ENCODE measurements at places on chromosomes 13 and 19.

DNA sequence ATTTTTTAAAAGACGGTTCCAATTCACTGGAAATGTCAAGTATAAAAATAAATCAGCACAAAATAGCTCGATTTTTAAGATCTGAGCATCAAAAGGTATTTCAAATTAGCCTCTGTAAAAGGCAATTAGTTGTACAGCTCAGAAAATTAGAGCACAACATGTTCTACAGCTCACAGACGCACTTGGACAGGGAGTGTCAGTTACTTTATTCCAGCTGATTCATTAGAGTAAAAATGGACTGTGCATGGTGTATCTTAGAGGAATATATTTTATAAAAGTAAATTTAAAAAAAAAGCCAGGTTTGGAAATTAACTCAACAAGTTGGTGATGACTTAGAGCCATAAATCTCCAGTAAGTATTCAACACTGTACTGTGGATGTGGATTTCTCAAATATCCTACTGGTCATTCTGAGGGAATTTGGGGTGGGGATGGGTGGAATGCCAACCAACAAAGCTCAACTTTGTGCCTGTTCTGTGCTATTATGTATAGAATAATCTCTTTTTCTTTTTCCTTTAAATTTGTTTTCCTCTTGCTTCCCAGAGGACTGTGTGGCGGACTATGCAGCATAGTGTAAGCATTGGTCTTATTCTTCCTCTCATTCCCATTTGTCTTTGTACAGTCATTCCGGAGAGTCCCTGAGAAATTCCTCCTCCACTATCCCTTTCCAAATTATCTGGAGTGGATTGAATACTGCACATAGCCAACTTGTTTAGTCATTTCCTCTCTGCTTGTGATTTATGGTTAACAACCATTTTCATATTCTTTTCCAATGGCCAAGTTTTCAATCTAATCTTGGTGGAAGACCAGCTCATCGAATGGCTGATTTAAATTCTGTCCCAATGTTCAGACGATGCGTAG lies 169.3 kb downstream of the DCT start:
- no peak for DNase-seq

GRCh38 chr19:7856109-7856591 lies 18.0 kb downstream of the PRR36 start:
- no peak for DNase-seq

- DNase-seq: no peak
These were observed 535 bp downstream of the BSG start for GRCh38 chr19:572743-573518.

- no peak for DNase-seq
These were observed 691.6 kb downstream of the DIAPH3 start for GRCh38 chr13:59472134-59472533.

- DNase-seq: peak; percentile 1
These were observed 23.4 kb downstream of the IPO5 start for GRCh38 chr13:97976610-97977521.

DNA sequence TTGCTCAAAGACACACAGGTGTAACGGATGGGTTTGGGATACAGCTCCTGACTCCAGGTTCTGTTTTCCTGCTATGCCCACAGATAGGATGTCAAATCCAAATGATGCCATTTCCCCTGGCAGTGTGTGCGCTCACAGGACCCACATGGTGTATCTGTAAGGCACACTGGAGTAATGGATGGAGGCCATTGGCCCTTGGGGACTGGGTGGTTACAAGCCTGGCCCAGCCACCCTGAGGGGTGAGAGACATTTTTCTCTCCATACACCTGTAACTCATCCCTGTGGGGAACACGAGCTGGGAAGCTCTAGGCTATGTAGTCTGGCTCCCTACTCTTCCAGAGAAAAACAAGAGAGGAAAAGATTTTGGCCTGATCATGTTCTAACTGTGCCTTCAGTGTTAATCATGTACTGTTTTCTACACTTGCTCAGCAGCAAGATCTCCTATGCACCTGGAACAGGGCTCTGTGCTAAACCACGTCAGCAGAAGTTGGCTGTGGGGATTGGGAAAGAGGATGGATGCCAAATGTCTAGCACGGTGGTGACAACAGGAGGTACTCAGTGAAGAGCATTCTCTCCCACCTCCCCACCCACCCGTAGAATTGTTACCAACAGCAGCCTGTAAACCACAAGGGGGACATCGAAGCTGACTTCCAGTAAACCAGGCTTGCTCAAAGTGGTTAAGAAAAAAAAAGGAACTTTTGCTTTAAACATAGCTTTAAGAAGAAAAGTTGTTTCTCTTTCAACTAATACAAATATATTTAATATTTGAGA lies 237.0 kb downstream of the LACC1 start:
- DNase-seq: no peak

DNA sequence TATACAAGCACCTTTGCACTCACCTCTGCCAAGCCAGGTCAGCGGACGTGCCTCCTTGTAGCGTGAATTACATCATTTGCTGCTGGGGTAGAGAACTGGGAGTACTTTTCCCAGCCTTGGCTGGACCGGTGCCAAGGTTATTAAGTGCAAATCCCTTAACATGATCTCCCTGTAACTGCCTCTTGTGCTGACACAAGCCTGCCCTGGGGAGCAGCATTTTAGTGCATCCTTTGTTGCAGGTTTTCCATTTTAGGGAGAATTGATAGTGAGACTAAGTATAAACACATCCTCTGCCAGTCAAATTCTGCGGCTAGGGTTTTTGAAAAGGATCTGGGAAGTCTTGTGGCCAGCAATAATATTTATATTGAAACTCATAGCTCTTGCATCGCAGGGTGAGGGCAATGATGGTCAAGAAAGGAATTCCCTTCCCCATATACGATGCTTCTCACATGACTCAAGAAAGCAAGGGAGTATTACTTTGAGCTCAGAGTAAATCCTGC lies 32.7 kb upstream of the DCLK1 start:
- DNase-seq: no peak

GRCh38 chr13:112172641-112173251 lies 105.8 kb downstream of the SOX1 start:
- DNase-seq: no peak

DNA sequence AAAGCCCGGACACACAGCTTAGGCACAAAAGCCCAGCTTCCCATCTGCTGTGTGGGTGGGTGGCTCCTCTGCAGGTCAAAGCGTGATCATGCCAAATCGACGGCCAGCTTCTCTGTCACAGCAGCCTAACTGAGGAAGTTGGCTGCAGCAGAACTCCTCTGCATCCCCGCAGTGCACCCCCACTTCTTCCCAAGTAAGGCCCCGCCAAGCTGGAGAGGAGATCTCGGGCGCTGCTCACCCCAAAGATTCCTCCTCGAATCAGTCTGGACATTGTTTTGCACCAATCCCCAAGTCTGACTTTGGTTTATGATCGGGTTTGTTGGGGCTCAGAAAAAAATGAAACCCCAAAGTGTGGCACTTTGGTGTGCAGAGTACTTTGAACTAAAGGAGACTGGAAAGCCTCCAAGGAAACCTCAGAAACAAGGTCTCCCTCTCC lies 19.7 kb upstream of the CPB2 start:
- no peak for DNase-seq

GRCh38 chr13:67518785-67519184 lies 288.6 kb upstream of the PCDH9 start:
- no peak for DNase-seq

- DNase-seq: no peak
These were observed 289.2 kb downstream of the TEX29 start for GRCh38 chr13:111609631-111610030.

DNA sequence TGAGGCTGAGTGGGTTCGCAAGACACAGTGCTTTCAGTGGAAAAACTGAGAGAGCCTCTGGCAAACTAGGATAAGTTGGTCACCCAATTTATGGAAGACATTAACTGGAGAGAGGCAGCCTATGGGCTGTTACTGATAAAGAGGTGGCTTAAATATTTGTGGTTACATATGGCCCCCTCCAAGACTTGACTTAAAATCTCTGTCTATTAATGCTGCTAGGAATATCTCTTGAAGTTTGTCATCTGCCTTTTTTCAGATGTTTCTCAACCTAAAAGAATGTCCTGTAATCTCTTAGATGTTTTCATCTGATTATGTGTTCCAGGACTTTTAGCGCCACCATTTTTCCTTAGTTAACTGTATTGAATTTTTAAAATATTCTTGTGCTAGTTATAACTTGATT lies 54.6 kb downstream of the NAA16 start:
- DNase-seq: no peak

- no peak for DNase-seq
These were observed 183.5 kb upstream of the UBL3 start for GRCh38 chr13:30033681-30034457.

DNA sequence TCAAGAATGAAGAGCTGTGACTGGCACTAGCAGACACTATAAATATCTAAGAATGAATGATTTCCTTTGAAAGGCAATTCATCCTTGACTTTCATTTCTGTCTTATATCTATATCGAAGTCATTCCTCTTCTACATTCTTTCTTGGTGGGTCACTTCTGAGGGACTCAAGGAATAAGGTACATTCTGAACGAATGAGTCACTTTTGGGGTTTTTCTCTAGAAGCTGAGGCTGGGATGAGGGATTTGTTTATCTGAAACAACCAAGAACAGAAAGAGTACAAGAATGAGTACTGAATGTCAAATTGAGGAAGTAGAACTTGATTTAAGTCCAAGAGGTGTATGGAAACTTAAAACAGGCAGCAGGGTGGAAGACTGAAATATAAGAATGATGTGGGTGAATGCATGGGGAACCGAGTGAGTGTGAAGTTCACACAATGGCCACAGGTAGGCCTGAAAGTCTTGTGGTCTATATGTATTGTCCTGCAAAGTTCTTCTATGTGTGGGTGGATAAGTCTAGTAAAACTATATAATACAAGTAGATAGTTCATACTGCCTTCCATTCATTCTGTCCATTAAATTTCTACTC lies 343.9 kb downstream of the OXGR1 start:
- no peak for DNase-seq

- DNase-seq: no peak
These were observed 207.8 kb downstream of the DCLK1 start for GRCh38 chr13:35923347-35923746.

DNA sequence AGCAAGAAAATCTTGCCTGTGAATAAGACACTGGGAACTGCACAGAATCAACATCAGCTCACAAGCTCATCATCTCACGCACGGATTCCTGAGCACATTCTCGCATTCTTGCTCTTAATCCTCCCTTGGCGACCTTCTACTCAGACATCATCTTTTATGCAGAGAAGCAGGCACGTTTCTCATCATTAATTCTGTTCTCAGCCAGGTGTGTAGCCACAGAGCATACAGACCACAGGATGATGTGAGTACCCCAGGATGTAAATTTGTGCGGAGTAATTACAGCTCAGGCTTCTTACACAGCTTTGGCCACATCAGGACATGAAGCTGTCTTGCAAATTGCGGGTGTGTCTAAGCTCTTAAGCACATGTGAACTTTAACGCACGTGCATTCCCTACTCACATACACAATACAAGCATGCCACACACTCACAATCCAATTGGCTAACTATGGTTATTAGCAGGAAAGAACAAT lies 36.5 kb upstream of the SACS start:
- no peak for DNase-seq

DNA sequence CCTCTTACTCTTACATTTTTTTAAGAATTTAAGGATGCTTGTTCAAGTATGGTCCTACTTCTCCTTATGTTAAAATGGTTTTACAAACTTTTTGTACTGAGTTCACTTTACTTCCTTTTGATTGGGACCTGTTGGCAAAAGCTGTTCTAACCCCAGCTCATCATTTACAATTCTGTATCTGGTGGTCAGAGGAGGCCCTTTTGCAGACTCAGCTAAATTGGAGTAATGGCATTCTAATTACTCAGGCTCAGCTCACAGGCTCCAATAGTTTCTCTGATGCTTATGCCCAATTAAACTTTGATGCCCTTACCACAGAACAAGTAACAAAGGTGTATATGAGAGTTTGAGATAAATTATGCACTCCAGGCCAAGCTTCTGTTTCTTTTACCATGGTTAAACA lies 1632.0 kb downstream of the UQCRFS1 start:
- DNase-seq: no peak

GRCh38 chr13:42899266-42899665 lies 92.8 kb downstream of the EPSTI1 start:
- no peak for DNase-seq

DNA sequence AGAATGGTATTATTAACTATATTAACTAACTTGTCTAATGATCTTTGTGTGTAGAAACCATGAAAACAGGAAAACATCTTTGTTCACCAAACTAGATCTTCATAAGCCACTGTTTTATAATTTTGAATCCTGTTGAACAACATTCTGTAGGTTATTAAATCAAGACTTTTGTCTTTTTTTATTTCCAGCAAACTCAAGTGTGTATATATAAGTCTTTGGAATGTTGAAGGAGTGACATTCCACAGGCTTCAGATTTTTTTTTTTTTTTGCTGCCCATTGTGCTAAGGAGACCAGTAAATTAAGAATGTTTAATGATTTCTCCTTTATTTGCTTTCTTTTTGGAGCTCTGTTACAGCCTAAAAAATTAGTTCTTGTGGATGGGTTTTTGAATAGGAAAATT lies 89.6 kb downstream of the LMO7 start:
- no peak for DNase-seq

DNA sequence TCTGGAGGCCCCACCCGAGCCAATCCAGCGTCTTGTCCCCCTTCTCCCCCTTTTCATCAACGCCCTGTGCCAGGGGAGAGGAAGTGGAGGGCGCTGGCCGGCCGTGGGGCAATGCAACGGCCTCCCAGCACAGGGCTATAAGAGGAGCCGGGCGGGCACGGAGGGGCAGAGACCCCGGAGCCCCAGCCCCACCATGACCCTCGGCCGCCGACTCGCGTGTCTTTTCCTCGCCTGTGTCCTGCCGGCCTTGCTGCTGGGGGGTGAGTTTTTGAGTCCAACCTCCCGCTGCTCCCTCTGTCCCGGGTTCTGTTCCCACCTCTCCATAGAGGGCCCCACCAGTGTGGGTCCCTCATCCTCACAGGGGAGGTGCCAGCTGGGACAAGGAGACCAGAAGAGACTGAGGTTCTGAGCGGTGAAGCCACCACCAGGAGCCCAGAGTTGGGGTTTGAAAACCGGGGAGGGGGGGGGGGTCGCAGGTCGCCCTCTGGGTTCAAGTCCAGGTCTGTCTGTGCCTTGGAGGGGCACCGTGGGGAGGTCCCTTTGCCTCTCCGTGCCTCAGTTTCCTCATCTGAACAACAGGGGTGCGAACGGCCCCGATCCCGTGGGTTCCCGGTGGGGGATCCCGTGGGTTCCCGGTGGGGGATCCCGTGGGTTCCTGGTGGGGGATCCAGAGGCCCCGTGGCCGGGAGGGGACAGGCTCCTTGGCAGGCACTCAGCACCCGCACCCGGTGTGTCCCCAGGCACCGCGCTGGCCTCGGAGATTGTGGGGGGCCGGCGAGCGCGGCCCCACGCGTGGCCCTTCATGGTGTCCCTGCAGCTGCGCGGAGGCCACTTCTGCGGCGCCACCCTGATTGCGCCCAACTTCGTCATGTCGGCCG lies at the start of gene ELANE:
Gene ELANE (plus strand): TSS at position 168 of the 878 bp plus-strand sequence. CDS start 26 bp downstream, at position 194.
- no peak for DNase-seq

- DNase-seq: no peak
These were observed 3.2 kb downstream of the CRLF1 start for GRCh38 chr19:18603255-18603957.

- DNase-seq: no peak
These were observed 6.1 kb downstream of the MKNK2 start for GRCh38 chr19:2044709-2045500.
